ENCODE measurements at places on chromosomes 7 and 10.

DNA sequence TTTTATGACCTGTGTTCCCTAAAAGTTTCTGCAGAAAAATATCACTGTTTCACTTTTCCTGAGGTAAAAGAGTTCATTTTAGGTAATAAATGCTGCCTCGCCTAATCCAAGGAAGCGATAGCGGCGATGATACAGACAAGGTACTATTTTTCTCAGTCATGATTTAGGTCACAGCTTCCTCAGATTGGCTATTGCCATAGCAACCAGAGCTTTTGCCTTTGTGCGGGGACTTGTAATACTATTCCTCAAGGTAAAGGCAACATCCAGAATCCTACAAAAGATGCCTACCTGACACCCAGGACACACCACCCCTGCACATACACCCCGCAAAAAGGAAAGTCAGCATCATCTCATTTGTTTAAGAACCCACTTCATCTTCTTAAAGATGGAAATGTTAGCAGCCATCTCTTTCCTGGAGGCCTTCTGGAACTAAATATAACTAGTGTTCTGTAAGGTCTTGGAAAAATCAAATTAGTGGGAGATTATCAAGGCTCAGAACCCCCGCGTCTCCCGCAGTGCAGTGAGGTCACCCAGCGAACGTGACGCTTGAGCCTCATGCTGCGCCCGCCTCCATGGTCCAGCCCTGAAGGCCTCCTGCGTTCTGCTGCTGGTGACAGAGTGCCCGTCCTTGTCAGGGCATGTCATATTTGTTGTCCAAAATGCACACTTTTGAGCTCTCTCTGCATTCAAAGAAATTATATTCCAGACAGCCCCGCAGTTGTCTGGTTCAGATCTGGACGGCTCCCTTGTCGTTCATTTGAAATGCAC is 402.0 kb upstream of the RNF32 start:
- DNase-seq = no peak

DNA sequence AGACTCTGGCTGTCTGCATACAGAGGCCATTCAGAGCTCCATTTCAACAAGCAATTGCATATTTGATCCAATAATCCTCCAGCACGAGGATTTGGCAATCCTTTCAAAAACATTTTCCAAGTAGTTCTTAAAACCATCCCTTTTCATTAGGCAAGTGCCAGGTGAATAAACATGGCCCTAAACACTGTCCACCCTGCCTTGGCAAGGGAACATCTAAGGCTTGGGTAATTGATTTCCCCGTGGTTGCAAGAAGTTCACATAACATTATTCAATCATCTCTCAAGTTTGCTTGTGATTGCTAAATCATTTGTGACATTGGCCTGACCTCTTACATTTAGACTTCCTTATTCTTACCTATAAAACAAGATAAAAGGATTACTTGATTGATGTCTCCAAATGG is 175.2 kb downstream of the CTTNBP2 start:
- no peak for DNase-seq

GRCh38 chr7:125465527-125465926 is 535.9 kb upstream of the POT1 start:
- no peak for DNase-seq

DNA sequence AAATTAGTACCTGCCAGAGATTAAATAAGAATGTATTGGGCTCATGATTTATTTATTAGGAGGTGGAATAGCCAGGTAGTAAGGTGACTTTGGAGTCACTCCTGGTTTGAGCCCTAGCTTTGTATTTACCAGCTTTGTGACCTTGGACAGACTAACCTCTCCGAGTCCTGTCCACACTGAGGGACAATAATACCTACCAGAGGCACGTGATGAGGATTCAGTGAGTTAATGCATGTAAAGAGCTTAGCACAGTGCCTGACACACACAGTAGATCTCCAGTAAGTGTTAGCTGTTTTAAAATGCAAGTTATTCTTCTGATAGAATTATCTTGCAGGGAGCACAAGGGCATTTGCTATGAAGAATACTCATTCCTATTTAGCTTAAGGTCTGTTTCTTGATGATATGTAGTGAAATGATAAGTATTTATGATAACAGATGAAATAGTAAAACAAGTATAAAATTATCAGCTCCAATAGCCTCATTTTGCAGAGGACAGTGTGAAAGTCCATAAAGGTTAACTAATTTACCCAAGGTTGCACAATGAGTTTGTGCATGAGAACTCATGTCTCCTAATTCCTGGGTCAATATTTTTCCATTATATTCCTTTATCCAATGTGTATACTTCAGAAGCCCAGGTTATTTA is 36.4 kb downstream of the RABGEF1 start:
- DNase-seq = no peak

DNA sequence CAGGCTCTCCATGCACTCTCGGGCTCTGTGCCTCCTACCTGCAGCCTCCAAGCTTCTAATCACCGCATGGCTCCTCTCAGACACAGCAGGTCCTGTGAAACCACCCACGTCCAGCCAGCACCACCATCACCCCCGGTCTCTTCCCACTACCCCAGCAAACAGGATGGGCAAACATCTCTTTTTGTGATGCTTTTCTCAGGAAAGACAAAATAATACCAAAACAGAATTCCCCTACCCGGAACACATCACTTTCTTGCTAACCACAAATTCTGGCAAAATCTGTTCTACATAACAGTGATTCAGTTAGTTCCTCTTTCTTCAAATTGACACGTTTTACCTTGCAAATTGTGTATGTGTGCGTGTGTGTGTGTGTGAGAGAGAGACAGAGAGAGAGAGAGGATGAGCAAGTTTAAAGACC is 6.5 kb downstream of the SNX8 start:
- DNase-seq = no peak

GRCh38 chr7:27215356-27215755 is 15.5 kb upstream of the HOXA13 start:
- no peak for DNase-seq

- DNase-seq = no peak
Measured at GRCh38 chr7:220151-220841, 27.9 kb downstream of the FAM20C start.

- no peak for DNase-seq
Measured at GRCh38 chr10:112471878-112472487, 25.0 kb downstream of the VTI1A start.

DNA sequence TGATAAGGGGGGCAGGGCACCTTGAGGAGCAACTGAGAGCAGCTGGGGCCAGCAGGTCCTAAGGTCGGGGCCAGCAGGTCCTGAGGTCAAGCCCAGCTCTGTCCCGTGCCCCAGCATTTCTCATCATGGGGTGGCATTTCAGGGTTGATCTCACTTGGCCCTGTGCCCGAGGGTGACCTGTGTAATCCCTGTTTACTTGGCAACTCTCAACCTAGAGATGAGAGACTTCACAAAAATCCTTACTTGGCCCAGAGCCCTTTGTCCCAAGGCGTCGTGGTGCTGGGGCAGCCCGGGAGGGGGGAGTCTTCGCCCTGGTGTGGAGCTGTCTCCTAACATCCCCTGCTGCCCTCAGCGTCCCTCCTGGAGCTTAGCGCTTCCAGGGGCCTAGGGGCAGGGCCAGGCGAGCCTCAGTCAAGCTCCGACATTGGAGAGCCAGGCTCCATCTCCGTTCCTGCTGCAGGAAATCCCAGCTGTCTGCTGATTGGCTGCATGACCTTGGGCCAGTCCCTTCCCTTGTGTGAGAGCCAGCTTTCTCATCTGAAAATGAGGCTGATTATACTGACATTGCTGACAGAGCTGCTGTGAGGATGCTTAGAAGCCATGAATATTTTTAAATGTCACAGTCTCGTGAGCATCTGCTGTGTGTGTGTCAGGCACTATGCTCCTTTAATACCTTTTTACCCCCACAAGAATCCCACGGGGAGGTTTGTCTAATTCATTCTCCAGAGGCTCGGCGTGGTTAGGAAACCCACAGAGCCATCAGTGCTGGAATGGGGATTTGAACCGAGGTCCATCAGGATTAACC is 94.3 kb downstream of the ZMIZ1 start:
- no peak for DNase-seq

- peak; percentile 31 for DNase-seq
Measured at GRCh38 chr7:97819161-97819560, 53.0 kb downstream of the ASNS start.

- no peak for DNase-seq
Measured at GRCh38 chr10:11478807-11479206, 132.6 kb downstream of the USP6NL start.

- DNase-seq = no peak
Measured at GRCh38 chr7:99124236-99124635, 19.7 kb downstream of the SMURF1 start.

GRCh38 chr10:71225291-71226058 is 13.1 kb downstream of the UNC5B start:
- DNase-seq = no peak

DNA sequence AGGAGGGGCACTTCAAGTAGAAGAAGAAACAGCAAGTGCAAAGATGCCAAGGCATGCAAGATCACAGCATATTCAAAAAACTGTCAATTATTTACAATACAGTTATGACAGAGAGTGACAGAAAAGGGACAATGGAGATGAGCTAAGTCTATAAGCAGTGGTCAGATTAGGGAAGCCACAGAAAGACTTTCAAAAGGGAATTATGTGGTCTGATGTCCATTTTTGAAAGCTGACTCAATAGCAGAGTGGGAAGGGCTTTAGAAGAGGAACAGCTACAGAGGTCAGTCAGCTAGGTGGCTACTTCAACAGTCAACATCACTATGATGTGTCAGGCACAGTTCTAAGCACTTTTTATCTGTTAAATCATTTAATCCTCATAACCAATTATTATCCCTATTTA is 45.2 kb upstream of the SPOCK2 start:
- DNase-seq = no peak

DNA sequence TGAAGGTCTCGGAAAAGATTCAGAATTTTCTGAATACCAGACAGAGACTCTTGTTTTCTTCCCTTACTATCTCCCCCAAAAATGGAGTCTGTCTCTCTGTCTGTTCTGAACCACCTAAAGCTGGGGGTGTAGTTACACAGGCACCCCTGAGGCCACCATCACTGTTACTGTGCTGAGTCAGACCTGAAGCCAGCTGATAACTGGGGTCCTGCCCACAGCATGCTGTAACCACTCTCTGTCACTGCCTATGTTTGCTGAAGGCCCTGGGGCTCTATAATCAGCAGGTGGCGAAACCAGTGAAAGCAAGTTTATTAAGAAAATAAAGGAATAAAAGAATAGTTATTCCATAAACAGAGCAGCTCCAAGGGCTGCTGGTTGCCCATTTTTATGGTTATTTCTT is 575.2 kb upstream of the POT1 start:
- DNase-seq = no peak

DNA sequence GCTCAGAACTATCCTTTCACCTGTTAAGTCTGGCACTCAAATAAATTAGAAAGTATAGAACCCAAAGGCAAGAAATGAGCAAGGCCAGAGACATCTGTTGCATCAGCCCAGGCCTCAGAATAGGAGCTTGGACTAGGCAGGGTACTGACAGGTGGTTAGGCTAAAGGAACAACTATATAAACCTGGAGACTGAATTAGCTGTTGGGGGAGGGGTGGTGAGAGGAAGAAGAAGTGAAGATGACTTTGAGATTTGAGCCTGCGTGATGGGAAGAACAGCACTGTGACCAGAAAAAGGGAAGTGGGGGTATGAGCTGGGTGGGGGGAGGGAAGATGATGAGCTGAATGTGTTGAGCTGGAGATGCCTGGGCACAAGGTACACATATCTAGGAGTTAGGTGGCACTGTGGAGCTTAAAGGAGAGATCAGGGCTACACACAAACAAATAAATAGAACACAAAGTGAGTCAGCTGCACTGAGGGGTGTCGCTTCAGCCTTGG is 244.7 kb downstream of the PTEN start:
- no peak for DNase-seq

GRCh38 chr10:10623958-10624566 is 393.6 kb upstream of the CELF2 start:
- no peak for DNase-seq

- peak; percentile 34 for DNase-seq
Measured at GRCh38 chr7:148014541-148014940, 576.0 kb upstream of the C7orf33 start.

DNA sequence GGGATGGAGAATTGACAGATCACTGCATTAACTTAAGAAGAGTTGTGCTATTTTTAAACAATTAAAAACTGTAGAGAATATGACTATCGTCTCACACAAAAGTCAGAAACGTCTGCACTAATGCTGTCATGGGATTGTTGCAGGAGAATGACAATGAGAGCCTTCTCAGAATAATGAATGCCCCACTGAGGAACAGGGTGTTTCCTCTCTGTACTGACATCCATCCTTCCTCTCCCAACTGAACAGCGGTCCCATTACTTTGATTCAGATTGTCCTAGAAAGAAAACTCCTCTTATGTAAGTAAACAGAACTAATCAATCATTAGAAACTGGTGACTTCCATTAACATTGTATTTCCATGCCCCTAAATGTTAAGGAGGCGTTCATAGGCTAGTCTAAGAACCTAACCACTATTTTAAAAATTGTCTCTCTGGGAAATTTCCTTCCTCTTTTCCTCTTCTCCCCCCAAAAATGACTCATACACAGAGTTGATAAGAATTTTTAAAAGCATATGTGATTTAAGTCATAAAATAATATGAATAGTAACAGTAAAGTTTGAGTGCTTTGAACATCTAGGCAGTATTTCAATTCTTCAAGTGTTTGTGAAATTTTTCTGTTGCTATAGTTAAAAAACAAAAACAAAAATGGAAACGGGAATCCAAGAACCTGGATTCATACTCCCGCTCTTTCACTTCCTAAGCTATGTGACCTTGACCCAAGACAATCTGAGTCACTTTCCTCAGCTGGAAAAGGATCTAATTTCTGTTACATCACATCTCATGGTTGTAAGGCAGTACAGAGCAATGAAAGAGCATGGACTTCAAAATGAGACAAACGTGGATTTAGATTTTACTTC is 12.7 kb upstream of the MACC1 start:
- DNase-seq = no peak

DNA sequence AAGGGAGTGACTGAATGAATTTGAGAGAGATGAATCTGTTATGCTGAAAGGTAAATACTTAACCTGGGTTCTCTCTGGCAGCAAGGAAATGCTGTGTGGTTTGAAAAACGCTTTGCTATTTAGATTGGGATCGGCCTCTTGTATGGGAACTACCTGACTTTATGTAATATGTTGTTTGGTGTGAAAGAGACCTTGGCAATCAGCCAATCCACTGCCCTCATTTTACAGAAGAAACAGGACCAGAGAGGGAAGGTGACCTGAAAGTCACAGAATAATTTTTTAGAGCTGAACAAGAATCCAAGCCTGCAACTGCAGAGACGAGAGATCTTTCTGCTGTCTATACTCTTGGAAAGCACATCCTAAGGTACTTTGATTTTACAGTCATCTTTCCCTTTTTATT is 1.0 kb downstream of the BUD31 start:
- no peak for DNase-seq

DNA sequence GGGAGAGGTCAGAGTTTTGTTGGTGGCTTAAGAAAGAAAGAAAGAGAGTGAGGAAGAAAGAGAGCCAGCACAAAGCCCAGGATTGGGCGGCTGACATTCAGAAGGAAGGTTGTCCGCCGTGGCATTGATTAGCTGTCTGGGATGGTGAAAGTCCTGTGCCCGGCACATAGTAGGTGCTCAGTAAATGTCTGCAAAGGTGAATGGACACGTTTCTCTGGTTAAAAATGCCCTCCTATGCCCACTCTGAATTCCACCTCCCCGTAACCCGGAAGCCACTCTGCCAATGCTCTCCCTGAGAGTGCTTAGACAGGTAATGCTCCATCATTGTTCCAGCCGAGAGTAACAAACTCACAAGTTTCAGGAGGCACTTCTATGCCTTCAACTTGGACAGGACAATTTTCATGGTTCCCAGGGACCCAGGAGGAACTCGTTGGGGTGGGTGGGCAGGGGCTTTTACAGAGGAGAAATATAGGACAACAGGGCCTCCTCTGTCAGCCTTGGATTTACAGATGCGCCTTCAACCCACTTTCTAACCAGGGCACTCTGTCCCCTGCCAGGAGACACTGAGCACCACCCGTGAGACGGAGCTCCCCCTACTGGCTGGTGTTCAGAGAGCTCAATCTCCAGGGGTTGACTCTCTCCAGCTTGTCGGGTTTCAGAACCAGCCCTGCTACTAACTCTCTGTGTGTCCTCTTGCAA is 411.5 kb upstream of the ZMIZ1 start:
- DNase-seq = no peak
